ENCODE measurements at places on chromosomes 11 and 22. TPM values are rescaled to one million over a fixed set of nuclear protein-coding genes. Genes with fewer than 3 reads are reported as not detected.

Gene TCN2
- 80.5 TPM for total RNA-seq

Gene SYT13
- 5.5 TPM for total RNA-seq

Gene ANKK1
- total RNA-seq, result not detected

Gene MS4A7
- not detected for total RNA-seq

Gene HOATZ
- total RNA-seq, result not detected

Gene IFTAP
- total RNA-seq, result 10.9 TPM

Gene MLC1
- total RNA-seq, result not detected

Gene GDPD4
- total RNA-seq, result not detected

Gene RAG2
- not detected for total RNA-seq

Gene PTPMT1
- 168 TPM for total RNA-seq

Gene MYRF
- 93.3 TPM for total RNA-seq

Gene ISX
- not detected for total RNA-seq

Gene GLB1L3
- 0.16 TPM for total RNA-seq

Gene SERPING1
- total RNA-seq, result 28.6 TPM

Gene PLCB3
- total RNA-seq, result 47.6 TPM

Gene CRYBB3
- not detected for total RNA-seq

Gene PANX2
- total RNA-seq, result 0.13 TPM

Gene MS4A12
- not detected for total RNA-seq

Gene C11orf86
- not detected for total RNA-seq

Gene LDHAL6A
- total RNA-seq, result not detected

Gene GLYAT
- not detected for total RNA-seq

Gene KCNK4
- total RNA-seq, result not detected

Gene CALCA
- not detected for total RNA-seq

Gene KRTAP5-9
- total RNA-seq, result 0.33 TPM

Gene ARHGEF12
- total RNA-seq, result 52.6 TPM

Gene GSTT2B
- 0.98 TPM for total RNA-seq

Gene WT1
- total RNA-seq, result 13.4 TPM

Gene TPST2
- total RNA-seq, result 26.2 TPM

Gene SLC7A4
- total RNA-seq, result not detected

Gene FIBIN
- total RNA-seq, result 0.65 TPM

Gene PRCP
- total RNA-seq, result 27.1 TPM

Gene CSF2RB
- total RNA-seq, result not detected

Gene TSG101
- 74.3 TPM for total RNA-seq

Gene USP2
- 11.3 TPM for total RNA-seq

Gene SEPTIN5
- 6.4 TPM for total RNA-seq

Gene PDGFD
- 5.2 TPM for total RNA-seq

Gene PACSIN3
- 30.0 TPM for total RNA-seq

Gene TRIM29
- 0.16 TPM for total RNA-seq

Gene HORMAD2
- total RNA-seq, result 0.51 TPM

Gene HARBI1
- total RNA-seq, result 2.9 TPM

Gene P2RY6
- 1.3 TPM for total RNA-seq

Gene NLRP6
- not detected for total RNA-seq

Gene SORL1
- 8.0 TPM for total RNA-seq

Gene B3GAT1
- under 0.01 TPM for total RNA-seq

Gene LINC01488
- total RNA-seq, result not detected

Gene TTLL12
- total RNA-seq, result 85.9 TPM

Gene KRTAP5-1
- not detected for total RNA-seq

Gene OLFML1
- 0.25 TPM for total RNA-seq

Gene APOA5
- not detected for total RNA-seq

Gene SCGB1D2
- total RNA-seq, result not detected

Gene INPP5J
- total RNA-seq, result 5.2 TPM

Gene MRGPRX2
- not detected for total RNA-seq

Gene ARHGAP8
- total RNA-seq, result 8.9 TPM

Gene TUB
- 3.7 TPM for total RNA-seq

Gene RPLP2
- total RNA-seq, result 1,149 TPM

Gene SLC22A24
- total RNA-seq, result not detected

Gene CCDC83
- not detected for total RNA-seq

Gene DCHS1
- 17.2 TPM for total RNA-seq

Data from mesangial cell (primary cell).